ENCODE measurements at places on chromosomes 7 and 10. TPM values are rescaled to one million over a fixed set of nuclear protein-coding genes. Genes with fewer than 3 reads are reported as not detected.

Gene ZPBP
- total RNA-seq, result not detected

DNA sequence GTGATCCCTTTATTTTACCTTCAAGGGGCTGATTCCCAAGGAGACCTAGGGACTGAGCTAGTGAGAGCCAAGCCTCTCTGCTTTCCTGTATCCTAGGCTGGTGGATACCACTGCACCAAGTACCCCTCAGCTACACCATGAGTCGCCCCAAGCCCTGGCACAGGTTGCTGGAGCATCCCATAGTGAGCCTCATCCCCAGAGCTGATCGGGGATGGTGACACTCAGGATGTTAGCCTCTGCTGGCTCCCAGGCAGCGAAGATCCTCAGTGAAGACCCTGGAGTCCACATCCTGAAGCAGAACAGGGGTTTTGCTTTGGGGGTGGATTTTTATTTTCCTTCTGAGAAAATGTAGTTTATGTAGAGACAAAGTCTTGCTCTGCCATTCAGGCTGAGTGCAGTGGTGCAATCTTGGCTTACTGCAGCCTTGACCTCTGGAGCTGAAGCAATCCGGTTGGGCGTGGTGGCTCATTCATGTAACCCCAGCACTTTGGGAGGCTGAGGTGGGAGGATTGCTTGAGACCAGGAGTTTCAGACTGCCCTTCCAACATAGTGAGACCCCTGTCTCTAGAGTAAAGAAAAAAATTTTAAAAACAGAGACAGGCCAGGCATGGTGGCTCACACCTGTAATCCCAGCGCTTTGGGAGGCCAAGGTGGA lies 12.5 kb upstream of the ZNF212 start:
- no peak overlapping the region for H3K4me3 ChIP-seq
- DNase-seq, result no peak
- no peak overlapping the region for H3K27ac ChIP-seq
- peaks cover 6% of the 10 kb centered on the region for H3K27me3 ChIP-seq
- no peaks in the 10 kb centered on the region for H3K4me1 ChIP-seq

DNA sequence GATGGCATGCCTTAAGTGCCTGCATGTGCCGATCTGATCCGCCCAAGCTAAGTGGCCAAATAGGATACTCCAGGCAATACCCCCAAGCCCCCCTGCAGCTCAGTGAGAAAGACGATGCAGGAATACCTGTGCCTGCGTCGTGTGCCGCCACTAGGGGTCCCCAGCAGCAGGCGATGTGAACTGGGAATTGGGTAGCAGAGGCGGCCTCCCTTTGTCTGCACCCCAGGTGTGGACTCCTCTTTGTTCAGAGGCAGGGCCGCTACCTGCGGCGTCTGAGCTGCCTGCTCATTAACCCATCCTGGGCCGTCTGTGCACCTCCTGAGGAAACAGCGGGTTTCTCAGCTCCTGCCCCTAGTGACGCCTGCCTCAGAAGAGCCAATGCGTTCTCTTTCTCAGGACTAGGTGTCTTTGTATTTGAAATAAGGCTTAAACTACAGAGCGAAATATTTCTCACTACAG lies 4.8 kb upstream of the CHN2 start:
- DNase-seq, result peak; percentile 79
- H3K36me3 ChIP-seq, result no peaks in the 10 kb centered on the region
- H3K4me3 ChIP-seq, result peak overlapping the region; percentile 61
- H3K4me1 ChIP-seq, result peaks cover 24% of the 10 kb centered on the region
- no peak overlapping the region for H3K27ac ChIP-seq
- H3K27me3 ChIP-seq, result peaks cover 26% of the 10 kb centered on the region

DNA sequence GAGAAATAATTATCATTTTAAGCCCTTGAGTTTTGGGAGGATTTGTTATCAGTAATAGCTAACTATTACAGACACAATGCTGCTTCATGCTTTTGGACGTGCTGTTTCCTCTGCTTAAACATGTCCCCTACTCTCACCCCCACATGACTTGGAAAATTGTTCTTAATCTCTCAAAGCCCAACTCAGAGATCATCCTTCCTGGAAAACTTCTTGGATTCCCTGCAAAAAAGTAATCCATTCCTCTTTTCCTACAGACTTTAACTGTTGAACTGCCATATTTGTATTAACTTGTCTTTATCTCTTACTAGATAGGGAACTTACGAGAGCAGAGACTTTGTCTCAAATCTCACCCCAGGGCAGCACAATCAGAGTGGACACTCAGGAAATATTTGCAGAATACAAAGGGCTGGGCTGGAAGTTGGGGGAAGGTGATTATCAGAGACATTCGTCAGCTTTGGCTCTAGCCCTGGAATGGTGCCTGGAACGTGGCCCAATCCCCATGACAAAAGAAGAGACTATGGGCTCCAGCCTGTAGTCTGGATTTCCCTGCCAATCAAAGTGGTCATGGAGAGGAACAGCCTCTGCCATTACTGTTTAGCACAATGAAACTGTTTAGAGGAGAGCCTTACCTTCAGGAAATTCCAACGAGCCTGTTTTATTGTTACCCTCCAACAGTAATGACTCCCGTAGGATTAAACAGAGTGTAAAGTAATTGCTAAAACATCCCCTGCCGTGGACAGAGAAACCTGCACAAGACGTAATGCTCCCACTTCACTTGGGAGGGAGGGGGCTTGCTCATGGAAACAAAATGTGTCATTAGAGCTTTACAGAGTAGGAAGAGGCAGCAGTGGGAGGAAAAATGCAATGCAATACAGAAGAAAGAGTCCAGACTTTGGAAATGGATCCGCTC lies 140.4 kb upstream of the AUTS2 start:
- H3K27ac ChIP-seq, result peak overlapping the region; percentile 3
- DNase-seq, result no peak
- H3K4me1 ChIP-seq, result peaks cover 9% of the 10 kb centered on the region
- H3K36me3 ChIP-seq, result no peaks in the 10 kb centered on the region
- H3K27me3 ChIP-seq, result no peaks in the 10 kb centered on the region
- H3K4me3 ChIP-seq, result no peak overlapping the region

- no peaks in the 10 kb centered on the region for H3K27me3 ChIP-seq
- no peak overlapping the region for H3K4me3 ChIP-seq
- no peaks in the 10 kb centered on the region for H3K36me3 ChIP-seq
- DNase-seq, result no peak
Measured at GRCh38 chr7:95367606-95368005, 28.6 kb downstream of the PON3 start.

DNA sequence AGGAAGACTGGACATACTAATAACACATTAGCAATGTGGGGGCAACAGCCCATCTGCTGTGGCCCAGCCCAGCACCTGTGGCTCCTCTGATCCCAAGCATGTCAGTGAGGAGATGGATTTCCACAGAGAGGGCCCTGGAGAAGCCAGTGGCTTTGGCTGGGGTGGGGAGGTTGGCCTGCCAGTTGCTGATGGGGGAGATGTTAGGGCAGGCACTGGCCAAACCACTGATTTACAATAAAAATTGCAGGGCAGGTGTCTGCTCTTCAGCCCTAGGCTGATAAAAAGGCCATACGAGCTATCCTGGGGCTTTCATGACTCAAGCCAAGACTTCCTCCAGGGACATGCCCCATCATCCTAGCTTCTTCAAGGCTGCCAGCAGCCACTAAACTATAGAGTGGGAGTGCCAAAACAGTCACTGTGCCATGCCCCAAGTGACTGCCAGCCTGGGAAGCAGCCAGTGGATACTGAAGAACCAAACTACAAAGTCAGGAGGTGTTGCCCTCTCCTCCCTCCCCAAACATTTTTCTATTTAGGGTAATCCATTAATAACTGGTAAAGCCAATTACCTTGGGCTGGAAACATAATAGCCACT lies 37.8 kb downstream of the DPCD start:
- H3K36me3 ChIP-seq, result peaks cover 29% of the 10 kb centered on the region
- DNase-seq, result no peak
- H3K27me3 ChIP-seq, result no peaks in the 10 kb centered on the region
- no peak overlapping the region for H3K27ac ChIP-seq
- no peak overlapping the region for H3K4me3 ChIP-seq

GRCh38 chr7:141209454-141209853 lies 135.6 kb downstream of the TMEM178B start:
- no peaks in the 10 kb centered on the region for H3K36me3 ChIP-seq
- H3K27me3 ChIP-seq, result peaks cover 46% of the 10 kb centered on the region
- H3K4me1 ChIP-seq, result no peaks in the 10 kb centered on the region

DNA sequence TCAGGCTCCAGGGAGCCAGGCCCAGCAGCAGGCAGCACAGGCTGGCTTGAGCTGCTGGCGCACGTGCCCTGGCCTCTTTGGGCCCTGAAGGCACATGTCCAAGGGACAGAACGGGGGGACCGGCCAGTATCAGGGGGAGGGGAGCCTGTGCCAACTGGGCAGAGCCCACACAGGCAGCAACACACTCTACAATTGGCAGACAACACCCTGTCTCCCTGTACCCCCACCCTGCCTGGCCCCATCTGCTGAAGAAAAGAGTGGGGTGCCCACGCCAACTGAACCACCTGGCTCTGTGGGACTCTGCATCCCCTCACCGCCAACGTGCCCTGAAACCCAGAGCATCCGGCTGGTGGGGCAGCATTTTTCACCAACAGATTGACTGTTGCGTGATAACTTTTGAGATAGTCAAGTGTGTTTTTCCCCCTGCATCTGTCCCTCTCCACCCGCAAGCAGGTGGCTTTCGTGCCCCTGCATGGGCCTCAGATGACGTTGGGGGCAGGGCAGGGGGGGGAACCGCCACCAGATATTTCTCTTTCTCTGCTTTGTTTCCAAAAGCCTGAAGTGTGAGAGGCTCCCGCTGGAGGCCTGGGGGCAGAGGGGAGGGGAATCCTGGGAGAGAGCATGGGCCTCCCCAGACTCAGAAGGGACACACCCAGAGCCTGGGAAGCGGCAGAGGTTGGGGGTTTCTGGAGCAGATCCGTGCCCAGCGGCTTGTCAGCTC lies 21.8 kb downstream of the SLIT1 start:
- DNase-seq, result no peak
- H3K27me3 ChIP-seq, result peaks cover 6% of the 10 kb centered on the region
- H3K4me3 ChIP-seq, result no peak overlapping the region

- DNase-seq, result no peak
- H3K36me3 ChIP-seq, result peaks cover 3% of the 10 kb centered on the region
- H3K4me1 ChIP-seq, result peaks cover 5% of the 10 kb centered on the region
- H3K27me3 ChIP-seq, result no peaks in the 10 kb centered on the region
Measured at GRCh38 chr7:7651479-7651878, 10.9 kb downstream of the UMAD1 start.
